Occipital lobe (tissue), 3 donors: ENCODE measurements at places on chromosomes 16 and 17.

GRCh38 chr16:83581994-83582747 lies 225.6 kb upstream of the HSBP1 start:
- no peak for DNase-seq

GRCh38 chr17:57281887-57282286 lies 25.6 kb downstream of the MSI2 start:
- DNase-seq: no peak

DNA sequence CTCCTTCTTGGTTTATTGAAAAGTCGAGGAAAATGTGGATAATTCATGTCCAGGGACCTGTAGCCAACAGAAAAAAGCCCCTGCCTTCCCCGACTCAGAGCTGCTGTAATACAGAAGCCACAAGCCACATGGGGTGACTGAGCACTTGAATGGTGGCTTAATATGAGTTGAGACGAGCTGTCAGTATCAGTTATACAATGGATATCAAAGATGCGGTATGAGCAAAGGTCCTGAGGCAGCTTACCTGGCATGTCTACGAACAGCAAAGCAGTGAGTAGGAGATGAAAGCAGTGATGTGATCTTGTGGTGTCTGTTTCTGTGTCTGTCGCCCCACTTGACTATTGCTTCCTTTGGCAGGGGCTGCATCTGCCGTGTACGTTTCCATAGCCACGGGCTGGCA lies 12.2 kb upstream of the RMI2 start:
- no peak for DNase-seq

GRCh38 chr16:11682655-11683096 lies 14.4 kb downstream of the SNN start:
- DNase-seq: no peak

DNA sequence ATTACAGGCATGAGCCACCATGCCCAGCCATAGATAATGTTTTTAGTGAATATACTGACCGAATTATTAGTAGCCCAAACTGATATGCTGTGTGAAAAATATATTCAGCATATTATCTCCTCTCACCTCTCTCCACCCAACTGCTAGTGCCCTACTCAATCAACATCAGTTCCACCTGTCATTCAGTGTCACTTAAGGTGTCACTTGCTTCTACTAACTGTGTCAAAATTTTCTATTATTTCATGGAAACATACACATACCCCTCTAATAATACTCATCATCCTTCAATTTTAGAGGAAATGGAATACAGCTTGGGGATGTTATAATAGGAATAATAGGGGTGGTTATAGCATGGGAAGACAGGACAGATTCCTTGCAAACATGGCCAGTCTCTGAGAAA lies 12.6 kb downstream of the EFCAB3 start:
- DNase-seq: no peak

GRCh38 chr17:37787055-37787757 lies 42.3 kb upstream of the HNF1B start:
- DNase-seq: no peak

GRCh38 chr16:53770641-53771040 lies 66.7 kb downstream of the FTO start:
- DNase-seq: no peak

GRCh38 chr16:9545522-9546437 lies 454.3 kb downstream of the HAPSTR1 start:
- DNase-seq: no peak

- DNase-seq: no peak
These were observed 7.2 kb upstream of the CCDC182 start for GRCh38 chr17:57752031-57752905.

DNA sequence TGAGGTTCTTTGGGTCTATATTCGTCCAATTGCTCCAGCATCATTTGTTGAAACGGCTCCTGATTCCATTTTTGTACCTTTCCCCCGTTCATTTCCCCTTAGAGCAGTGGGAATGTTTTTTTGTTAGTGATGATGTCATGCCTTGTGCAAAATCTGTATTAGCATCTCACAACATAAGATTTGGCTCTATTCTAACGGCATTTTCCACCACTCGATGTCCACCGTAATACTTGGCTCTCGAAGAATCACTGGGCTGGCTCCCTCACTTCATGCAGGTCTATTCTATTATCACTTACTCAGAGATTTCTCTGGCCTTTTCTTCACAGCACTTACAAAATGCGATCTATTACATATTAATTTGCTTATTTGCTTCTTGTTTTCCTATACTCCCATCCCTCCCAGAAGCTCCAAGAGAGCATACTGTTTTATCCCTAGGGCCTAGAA lies 571 bp upstream of the NME1 start:
- DNase-seq: no peak

DNA sequence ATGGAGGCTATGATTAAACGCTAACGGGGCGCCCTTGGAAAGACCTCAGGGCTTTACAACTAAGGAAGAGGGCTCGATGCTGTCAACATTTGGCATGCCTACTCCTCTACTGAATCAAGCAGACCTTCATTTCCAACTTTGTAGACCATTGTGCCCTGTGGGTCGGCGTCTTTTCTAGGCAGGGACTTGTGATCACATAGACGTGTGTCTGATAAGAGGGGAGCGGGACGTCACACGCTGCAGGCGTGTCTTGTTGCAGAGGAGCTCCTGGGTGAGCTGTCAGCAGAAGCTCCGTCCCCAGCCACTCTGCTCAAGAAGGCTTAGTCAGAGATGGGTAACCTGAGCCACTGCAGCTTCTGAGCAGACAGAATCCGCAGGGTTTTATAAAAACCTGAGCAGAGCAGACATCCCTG lies 2.8 kb downstream of the MAPK8IP3 start:
- DNase-seq: peak; percentile 44

- DNase-seq: no peak
These were observed 16.4 kb upstream of the CLEC19A start for GRCh38 chr16:19269098-19269497.

- no peak for DNase-seq
These were observed 7.0 kb upstream of the CCNF start for GRCh38 chr16:2422123-2422867.

GRCh38 chr16:89523680-89524344 lies 15.6 kb downstream of the SPG7 start:
- no peak for DNase-seq

DNA sequence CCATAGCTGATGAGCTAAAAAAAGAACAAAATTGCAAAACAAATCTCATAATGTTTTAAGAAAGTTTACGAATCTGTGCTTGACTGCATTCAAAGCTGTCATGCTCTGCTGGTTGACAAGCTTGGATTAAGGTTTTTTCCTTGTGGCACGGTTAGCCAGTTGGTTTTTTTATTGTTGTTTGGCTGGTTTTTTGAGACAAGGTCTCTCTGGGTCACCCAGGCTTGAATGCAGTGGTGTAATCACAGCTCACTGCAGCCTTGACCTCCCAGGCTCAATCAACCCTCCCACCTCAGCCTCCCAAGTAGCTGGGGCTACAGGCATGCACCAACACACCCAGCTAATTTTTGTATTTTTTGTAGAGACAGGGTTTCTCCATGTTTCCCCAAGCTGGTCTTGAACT lies 45.7 kb downstream of the PHKB start:
- no peak for DNase-seq

- DNase-seq: peak; percentile 57
These were observed 756 bp downstream of the TAX1BP3 start for GRCh38 chr17:3667366-3668278.

DNA sequence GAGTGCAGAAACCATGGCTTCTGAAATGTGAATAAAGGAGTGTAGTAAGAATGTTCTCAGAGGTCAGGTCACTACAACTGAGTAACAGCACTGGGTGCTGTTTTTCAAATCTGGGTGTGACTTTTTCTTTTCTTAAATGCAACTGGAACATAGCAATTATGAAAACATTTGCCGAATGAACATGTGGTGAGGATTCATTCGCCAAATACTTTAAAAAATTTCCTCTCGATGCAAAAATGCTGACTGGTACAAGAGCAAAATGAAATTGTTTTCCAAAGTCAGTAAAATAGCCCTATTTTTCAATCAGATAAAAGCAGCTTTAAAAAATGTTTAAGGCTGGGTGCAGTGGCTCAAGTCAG lies 18.6 kb downstream of the ZDHHC7 start:
- no peak for DNase-seq

GRCh38 chr17:39271546-39271945 lies 45.8 kb upstream of the STAC2 start:
- no peak for DNase-seq

DNA sequence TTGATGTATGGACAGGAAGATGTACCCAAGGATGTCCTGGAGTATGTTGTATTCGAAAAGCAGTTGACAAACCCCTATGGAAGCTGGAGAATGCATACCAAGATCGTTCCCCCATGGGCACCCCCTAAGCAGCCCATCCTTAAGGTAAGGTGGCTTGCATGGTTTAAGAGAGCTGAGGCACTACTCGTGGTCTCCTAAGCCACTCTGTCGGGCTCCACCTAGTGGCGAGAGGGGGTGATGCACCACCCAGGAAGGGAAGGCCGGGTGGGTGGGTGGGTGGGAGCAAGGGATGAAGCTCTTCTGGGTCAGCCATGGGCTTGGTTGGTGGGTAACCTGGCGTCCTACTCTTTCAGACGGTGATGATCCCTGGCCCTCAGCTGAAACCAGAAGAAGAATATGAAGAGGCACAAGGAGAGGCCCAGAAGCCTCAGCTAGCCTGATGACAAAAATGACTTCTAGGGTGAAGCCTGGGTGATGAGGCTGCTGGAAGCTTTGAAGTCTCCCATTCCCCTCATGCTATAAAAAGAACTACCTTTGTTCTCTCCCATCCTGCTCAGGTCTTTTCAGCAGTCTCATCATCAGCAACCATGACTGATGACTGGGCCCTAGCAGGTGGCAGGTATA lies 21.5 kb downstream of the GPR179 start:
- no peak for DNase-seq

- DNase-seq: no peak
These were observed 315.6 kb downstream of the HS3ST3B1 start for GRCh38 chr17:14616528-14616927.

- no peak for DNase-seq
These were observed 659.9 kb upstream of the SOX9 start for GRCh38 chr17:71460943-71461342.

DNA sequence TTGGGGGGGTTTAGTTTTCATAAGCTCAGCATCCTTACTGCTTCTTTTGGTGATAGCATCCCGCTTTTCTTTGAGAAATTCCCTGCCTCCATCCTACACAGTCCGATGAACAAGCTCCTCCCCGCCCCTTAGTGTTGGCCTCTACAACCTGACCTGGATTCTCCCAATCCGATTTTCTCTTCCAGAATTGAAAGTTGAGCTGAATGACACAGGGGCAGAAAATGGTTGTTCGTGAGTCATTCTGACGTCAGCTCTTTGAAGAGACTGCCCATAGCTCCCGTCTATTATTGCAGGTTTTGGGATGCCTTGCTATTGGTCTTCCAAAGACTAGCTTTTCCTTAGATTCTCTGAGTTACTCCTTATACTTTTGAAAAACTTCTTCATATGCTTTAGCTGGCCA lies 279.7 kb downstream of the SLC39A11 start:
- DNase-seq: no peak

DNA sequence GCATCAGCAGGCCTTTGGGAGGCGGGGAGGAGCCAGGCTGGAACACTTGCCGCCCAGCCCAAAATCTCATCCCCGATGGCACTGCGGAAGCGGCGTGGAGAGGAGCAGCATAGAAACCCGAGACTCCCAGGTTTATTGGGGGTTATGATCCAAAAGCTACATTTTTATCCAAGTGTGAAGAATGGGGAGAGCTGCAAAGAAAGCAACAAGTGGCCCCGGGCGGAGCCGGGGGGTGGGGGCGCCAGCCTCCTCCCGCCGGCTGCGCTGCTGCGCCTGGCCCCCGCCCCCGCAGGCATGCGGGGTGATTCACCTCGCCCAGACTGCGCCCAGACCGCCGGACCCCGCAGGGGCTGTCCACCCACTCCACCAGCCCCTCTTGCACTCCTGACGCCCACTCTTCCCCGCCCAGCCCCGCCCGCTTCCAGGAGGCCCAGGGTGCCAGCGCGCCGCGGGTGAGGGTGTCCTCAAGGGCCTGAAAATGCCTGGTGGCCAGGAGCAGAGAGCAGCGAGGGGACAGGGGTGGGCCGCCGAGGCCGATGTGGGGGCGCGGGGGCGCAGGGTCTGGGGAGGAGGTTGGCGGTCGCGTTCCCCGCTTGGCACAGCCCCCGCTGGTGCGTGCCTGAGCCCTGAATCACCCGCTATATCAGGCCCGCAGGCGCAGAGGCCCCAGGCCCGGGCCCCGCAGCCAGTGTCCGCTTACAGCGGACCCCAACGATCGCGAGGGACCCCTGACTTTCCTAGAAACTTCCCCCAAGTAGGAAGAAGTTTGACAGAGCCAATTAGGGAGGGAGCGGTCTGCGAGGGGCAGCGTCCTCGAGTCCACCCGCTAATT lies 1.3 kb downstream of the CAVIN1 start:
- no peak for DNase-seq

DNA sequence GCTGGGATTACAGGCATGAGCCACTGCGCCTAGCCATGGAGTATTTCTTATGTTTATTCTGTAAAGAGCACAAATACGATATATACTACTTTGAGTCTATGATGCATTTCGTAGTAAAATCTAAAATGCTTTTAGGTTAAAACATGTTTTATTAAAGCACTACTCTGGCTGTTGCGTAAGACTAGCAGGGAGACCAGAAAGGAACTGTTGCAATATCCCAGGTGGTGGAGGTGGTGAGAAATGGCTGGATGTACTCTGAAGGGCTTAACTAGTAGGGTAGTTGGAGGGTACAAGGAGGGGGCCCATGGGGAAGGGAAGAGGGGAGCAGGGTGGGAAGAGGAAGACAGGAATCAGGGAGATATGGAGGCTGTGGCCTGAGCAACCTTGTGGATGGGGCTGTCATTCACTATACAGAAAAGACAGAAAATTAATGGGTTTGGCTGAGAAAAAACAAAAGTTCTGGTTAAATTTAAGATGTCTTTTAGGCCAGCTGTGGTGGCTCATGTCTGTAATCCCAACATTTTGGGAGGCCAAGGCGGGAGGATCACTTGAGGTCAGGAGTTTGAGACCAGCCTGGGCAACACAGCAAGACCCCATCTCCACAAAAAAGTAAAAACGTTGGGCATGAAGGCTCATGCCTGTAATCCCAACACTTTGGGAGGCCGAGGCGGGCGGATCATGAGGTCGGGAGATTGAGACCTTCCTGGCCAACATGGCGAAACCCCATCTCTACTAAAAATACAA lies 35.8 kb downstream of the ST3GAL2 start:
- no peak for DNase-seq

DNA sequence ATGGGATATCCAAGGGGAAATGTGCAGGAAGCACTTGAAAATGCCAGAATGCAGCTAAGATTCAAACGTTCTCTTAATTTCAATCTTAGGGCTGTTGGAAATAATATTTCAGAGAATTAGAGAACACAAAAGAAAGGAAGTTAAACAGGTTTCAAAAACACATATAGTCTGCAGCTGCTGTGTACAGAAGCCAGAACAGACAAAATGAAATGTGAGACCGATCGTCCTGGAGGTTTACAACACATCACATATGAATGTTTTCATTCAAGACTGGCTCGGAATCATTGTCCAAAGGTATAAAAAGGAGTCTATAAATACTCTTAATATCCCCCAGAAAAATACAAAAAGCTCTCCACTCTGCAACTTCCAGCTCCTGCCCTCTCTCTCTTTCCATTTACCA lies 14.3 kb downstream of the CYTH1 start:
- no peak for DNase-seq

DNA sequence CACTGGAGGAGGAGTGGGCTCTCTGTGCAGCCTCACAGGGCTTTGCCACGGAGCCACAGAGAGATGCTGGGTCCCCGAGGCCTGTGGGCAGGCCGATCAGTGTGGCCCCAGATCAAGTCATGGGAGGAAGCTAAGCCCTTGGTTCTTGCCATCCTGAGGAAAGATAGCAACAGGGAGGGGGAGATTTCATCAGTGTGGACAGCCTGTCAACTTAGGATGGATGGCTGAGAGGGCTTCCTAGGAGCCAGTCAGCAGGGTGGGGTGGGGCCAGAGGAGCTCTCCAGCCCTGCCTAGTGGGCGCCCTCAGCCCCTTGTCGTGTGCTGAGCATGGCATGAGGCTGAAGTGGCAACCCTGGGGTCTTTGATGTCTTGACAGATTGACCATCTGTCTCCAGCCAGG lies 3.9 kb downstream of the NXPH3 start:
- DNase-seq: no peak
